ENCODE measurements at places on chromosomes 7 and 10. TPM values are rescaled to one million over a fixed set of nuclear protein-coding genes. Genes with fewer than 3 reads are reported as not detected.

GRM3 gene
- not detected for total RNA-seq

TRIM50 gene
- not detected for total RNA-seq

HTRA1 gene
- total RNA-seq: 52.0 TPM

ABCB4 gene
- not detected for total RNA-seq

MALSU1 gene
- 98.5 TPM for total RNA-seq

CHCHD1 gene
- 75.1 TPM for total RNA-seq

CTBP2 gene
- 120 TPM for total RNA-seq

SFXN2 gene
- 4.1 TPM for total RNA-seq

ANKRD30A gene
- 0.86 TPM for total RNA-seq

SLC18A2 gene
- total RNA-seq: 0.02 TPM

KIAA1217 gene
- 1.5 TPM for total RNA-seq

FEZF1 gene
- not detected for total RNA-seq

CCDC7 gene
- total RNA-seq: 0.61 TPM

KDM7A gene
- total RNA-seq: 3.4 TPM

LHPP gene
- 11.6 TPM for total RNA-seq

FAM25C gene
- total RNA-seq: 0.98 TPM

ZNF736 gene
- total RNA-seq: 0.07 TPM

SEMA4G gene
- total RNA-seq: 8.4 TPM

CYP2C19 gene
- total RNA-seq: not detected

LRRC18 gene
- not detected for total RNA-seq

GIMAP4 gene
- not detected for total RNA-seq
